Stimulated activated CD8-positive, alpha-beta memory T cell treated with anti-CD3 and anti-CD28 coated beads, Interleukin-7, amount 100 ng/mL, for 4 hours (primary cell): ENCODE measurements at places on chromosomes 3 and 15.

DNA sequence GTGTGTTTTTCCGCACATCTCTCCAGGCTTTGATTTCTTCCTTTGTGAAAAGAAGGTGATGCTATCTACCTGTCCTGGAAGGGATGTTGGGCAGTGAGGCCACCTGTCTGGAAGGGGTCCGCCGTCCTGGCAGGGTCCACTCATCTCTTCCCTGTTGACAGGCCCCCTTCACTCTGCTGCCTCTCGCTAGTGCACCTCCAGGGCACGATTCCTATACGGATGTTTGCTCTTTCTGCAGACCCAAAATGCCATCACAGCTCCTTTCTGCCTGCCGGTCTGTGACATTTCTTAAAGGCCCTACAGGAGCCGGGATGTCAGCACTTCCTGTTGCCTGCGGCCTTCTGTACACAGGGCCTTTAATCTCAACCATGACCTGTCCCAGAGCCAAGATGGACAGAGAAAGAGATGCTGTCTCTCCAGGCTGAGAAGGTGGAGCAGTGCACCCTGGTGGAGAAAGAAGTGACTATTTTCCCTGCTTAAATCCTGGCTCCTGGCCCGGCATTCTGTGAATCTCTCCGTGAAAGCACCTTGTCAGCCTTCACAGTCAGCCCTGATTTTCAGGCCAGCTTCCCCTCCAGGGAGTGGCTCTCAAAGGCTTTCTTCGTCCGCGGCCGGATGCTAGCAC, 7.4 kb downstream of the FAM3D start:
- DNase-seq = no peak

DNA sequence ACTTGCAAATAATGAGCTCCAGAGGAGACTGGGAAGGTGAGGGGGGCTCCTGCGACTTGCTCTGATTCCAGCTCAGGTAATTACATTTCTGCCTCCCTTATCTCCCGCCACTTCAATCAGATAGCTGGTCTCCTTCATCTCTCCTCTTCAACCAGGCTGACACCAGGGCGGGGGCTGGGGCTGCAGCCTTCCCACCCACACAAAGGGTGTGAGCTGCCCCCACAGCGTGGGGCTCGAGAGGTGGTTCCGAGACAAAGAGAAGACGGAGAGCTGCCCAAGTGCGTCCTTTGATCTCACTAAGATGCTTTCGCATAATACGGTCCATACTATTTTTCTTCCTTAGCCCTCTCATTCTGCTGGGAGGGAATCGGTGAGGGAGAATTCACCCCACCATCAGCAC, 139.7 kb downstream of the NSMCE3 start:
- no peak for DNase-seq

DNA sequence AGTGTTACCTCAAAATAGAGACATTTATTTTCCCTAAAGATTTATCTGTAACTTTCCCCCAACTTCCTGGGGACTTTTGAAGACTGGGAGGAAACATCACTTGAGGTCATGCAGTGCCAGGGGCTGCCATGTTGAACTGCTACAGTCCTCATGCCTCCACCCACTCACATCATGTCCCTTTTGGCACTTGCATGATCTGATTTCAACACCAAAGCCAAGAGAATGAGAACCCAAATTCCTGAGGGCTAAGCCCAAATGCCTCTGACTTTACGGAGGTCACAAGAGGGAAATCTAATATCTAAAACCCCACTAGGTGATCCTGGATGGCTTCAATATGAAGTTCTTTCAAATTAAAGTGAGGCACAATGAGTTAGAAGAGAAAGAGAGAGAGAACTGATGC, 213.1 kb downstream of the NTRK3 start:
- no peak for DNase-seq

DNA sequence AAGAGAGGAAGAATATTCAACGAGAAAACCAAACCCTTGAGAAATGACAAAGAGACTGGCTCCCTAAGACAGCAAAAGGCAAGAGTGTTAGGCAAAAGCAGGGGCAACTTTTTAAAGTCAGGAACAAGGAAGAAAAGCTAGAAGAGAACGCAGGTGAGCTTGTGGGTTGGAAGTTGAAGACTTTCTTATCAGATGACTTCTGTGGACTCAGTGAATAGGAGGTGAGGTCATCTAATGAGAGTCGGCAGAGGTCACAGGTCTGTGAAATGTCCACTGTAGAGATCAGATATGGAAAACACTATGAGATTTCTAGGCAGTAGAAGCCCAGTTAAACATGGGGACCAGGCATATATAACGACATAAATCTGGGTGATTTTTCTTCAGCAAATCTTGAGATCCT, 27.2 kb upstream of the TNIK start:
- DNase-seq = no peak

DNA sequence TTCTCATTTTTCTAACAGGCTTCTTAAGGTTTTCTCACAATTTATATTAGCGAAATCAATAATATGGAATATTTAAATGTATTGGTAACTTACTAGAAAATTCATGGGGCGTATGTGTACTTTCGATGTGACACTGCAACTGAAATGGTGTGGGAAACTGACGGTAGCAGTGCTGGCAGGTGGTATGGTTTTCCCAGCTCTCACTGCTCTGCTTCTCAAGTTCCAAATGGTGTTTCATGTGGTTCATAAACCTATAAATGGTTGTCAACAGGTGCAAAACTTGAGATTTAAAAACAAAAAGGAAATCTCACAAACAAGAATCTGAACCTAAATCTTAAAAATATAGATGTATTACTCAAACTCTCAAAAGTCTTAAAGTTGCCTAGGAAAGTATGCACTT, 54.7 kb downstream of the ZNF280D start:
- no peak for DNase-seq

DNA sequence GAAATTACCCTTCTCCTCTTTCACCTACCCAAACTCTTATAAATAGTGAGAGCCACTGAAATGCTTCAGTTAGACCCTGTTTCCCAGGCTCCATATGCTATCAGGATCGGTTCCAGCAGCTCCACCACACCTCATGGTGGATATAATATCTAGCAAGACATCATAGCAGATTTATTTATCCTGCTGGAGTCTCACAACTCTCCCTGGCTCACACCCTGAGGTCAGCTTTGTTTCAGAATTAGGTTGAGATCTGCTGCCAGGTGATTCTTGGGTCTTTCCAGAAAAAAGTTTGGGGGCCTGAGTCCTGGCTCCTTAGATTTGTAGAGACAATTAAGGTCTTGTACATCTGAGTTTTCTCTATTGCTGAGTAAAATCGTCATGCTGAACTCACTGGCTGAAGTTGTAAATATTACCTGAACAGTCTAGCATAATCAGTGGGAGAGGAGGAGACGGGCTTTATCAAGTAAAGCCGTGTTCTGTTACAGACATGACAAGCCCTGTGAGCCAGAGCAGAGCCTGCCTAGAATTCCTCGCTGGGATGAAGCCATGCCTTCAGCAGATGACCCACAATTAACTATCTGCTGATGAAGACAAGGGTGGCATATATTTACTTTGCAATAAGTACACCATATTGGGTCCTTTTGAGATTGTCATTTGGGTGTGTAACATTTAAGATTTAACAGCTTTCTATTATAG, 131.6 kb downstream of the STAC start:
- no peak for DNase-seq

- no peak for DNase-seq
Measured at GRCh38 chr3:38538773-38539353, 42.7 kb downstream of the EXOG start.

DNA sequence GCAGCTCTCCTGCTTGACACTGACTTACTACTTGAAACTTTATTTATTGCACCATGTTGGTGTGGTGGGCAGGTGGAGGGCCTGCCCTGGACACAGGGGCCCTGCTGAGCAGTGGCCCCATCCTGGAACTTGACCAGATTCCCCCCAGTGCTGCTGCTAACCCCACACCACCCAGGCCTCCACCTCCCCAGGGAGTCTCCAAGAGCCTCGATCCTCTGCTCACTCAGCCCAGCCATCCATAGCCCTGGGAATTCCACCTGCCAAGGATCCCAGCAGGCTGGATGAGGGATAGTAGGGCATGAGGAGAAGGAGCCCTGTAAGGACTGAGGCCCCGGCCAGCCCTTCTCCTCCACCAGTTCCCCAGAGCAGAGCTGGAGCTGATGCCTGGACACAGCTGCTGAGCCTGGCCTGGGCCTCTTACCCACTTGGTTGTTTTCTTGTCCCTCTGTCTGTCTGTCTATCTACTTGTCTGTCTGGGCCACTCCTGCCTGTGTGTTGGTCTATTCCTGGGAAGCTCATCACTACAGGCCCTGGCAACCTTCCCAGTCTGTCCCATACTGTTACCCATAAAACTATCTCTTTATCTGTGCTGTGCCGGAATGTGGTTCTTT, 2.8 kb downstream of the CHAC1 start:
- DNase-seq = no peak

DNA sequence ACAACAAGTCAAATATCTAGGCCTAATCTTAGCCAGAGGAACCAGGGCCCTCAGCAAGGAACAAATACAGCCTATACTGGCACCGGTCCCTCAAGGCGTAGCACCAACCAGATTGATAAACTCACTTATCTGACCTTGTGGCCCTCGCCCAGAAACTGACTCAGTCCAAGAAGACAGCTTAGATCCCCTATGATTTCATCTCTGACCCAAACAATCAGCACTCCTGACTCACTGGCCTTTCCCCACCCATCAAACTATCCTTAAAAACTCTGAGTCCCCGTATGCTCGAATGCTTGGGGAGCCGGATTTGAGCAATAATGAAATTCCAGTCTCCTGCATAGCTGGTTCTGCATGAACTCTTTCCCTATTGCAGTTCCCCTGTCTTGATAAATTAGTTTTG, 1.6 kb upstream of the SORD start:
- no peak for DNase-seq

GRCh38 chr15:49900903-49901235, 218.2 kb downstream of the ATP8B4 start:
- no peak for DNase-seq

GRCh38 chr15:85543741-85544155, 163.3 kb downstream of the AKAP13 start:
- peak; percentile 7 for DNase-seq

DNA sequence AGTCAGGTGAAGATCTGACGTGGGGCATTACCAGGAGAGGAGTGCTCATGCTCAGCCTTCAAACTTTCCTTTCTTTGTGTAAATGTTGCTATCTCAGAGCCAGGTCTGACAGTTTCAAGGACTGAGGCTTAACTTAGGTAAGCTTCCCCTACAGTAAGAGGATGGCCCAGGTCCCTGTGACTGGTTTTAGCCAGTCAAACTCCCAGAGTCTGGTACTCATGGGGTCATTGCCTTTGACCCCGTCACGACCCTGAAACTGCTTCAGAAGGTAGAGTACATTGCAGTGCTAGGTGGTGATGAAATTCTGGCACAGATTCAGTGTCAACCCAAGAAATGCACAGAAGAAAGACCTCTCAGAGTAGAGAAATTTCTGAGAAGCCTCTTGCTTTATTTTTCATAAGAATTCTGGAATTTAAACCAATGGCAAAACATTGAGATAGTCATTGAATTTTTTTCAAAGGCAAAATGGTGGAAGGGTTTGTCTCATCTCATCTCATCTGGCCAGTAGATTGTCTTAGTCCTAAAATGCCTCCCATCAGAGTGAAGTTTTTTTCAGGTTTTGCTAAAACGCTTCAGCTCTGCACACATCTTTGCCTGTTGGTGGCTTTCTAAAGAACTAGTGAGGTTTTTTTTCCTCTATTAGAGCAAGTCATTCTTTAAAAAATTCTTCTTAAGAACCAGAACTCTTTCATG, 23.1 kb downstream of the ZBTB38 start:
- no peak for DNase-seq

GRCh38 chr3:10187290-10187876, 22.7 kb downstream of the IRAK2 start:
- no peak for DNase-seq

GRCh38 chr3:124786511-124787241, 56.4 kb downstream of the UMPS start:
- DNase-seq = no peak

DNA sequence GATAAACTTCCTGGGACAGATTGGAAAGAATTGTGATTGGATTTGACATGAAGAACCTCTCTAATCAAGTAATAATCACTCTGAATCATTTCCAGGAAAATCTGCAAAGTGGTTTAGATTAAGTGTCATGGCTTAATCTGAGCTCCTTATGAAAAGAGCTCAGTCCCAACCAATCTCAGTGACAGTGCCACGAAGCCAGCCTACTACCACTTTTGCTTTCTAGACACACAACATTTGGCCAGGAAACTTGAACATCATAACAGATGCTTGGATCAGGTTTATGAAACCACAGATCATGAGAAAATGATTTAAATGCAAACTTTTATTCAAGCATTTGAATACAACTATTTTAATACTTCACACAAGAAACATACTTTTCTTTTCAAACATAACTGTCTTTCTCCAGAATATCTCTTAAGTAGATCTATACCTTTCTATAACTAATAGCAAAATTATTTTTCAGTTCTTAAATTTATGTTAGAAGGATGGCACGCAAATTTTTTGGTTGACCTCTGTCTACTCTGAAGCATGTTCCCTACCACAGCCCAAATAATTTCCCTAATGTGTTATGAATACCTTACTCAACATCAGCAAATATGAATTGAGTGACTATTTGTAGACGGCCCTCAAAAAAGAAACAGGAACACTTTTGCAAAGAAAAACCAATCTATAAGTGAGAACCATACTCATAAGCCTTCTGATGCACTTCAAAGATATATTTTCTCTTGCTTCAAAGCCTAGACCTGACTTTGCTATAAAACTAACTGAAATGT, 495.0 kb upstream of the ZNF385D start:
- no peak for DNase-seq

DNA sequence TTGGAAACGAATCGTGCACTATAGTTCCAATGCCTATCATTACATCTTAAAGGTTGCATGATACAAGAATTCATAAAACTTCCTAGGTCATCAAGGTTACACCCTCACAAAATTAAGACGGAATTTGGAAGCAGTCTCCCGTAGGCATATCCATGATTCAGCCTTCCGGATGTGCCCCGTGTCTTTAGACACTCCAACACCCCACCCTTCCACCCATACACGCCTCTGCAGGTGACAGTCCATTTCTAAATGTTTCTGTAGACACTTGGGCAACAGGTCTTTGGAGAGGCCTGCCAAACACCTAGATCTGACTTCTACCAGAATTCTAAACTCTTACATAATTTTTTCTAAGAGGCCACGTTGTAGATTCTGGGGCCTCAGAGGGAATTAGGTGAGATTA, 49.8 kb downstream of the LDHAL6B start:
- no peak for DNase-seq

- DNase-seq = no peak
Measured at GRCh38 chr3:53229606-53230005, 26.2 kb downstream of the TKT start.

DNA sequence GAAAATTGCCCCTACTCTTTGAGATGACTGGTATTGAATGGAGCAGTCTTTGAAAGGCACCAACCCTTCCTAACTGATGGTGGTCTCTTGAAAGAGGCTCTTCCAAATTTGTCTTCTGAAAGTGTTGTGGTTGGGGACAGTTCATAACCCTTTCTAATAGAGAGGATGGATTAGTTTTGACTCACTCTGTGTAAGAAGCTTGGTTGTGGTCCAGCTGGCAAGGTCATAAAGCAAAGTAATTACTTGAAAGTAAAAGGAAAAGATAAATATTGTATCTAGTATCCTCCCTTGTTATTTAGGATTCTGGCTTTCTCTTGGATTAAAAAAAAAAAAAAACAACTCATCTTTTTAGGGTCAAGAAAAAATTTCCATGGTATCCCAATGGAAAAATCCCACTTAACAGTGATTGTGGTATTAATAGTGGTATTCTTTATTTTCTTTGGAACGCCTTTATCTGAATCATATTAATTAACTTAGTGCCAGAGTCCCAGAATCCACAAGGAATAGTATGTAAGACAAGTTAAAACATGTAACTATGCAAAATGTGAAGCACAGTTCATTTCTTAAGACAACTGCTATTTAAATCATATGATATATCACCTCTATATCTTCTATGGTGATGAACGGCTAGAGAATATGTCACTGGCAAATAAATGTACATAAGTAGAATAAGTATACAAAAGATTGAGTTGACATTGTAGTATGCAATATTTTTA, 469.3 kb upstream of the CDIN1 start:
- no peak for DNase-seq
